A172 (cell line): ENCODE measurements at places on chromosomes 11 and 22.
A peak's percentile ranks its signal among the peaks of the same experiment; 100 is the strongest.

DNA sequence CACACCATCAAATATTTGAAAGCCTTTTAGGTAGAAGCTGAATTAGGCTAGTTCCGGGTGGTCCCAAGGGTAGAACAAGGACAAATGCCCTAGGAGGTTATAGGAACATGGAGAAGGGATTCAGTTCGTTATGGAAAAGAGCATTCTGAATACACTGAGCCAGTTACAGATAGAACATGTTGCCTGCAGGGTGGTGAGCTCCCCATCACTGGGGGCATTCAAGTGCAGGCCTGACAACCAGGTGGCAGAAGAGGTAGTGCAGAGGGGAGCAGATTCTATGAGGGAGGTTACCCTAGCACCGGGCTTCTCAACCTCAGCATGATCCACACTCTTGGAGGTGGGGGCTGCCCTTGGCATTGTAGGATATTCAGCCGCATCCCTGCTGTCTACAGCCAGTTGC, 24.2 kb downstream of the LIF start:
- no peak for DNase-seq

DNA sequence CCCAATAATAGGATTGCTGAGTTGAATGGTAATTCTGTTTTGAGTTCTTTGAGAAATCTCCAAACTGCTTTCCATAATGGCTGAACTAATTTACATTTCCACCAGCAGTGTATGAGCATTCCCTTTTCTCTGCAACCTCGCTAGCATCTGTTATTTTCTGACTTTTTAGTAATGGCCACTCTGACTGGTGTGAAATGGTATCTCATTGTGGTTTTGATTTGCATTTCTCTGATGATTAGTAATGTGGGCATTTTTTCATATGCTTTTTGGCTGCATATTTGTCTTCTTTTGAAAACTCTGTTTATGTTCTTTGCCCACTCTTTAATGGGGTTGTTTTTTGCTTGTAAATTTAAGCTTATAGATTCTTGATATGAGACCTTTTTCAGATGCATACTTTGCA, 97.4 kb downstream of the FDX1 start:
- DNase-seq: no peak

GRCh38 chr11:123903932-123904331, 2.0 kb downstream of the OR8D4 start:
- no peak for DNase-seq

GRCh38 chr11:103904324-103904667, 132.1 kb upstream of the DDI1 start:
- DNase-seq: no peak

DNA sequence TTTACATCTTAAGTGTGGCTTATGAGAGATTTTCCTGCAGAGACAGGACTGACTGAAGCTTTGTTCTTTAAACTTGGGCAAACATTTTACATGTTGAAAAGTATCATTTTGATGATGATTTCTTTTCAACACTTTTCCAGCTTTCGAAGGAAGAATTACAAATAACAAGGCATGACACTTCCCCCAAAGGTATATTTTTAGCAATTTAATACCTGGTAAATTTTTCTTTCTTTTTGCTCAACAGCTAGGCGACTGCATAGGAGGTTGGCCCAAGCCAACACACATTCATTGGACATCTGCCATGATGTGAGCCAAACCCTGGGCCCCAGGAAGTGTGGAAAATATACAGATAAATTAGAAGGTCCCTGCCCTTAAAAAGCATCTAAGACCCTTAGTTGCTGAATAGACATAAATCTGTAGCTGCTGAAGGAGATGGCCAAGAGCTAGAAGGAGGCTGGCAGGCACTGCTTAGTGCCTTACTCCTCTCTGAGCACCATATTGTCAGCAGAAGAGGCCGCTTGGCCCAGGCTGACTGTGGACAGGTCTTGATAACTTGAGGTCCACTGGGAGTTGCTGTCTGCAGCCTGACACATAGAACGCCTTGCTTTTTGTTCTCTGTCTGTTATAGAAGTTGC, 53.3 kb upstream of the CD44 start:
- no peak for DNase-seq

GRCh38 chr11:13320688-13321087, 43.1 kb downstream of the BMAL1 start:
- DNase-seq: no peak

DNA sequence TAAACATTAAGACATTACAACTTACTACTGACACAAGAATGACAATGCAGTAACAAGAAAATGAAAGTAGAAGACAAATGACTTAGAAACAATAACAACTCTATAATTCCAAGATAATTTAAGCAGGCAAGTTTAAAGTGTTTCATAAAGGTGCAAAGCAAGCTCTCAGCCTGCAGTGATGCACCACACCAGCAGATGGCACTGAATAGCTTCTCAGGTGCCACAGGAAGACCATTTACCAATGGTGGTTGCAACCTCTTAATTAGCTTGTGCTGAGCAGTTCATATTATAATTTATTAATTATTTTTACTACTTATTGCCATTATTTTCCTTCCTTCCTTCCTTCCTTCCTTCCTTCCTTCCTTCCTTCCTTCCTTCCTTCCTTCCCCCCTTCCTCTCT, 60.6 kb downstream of the NXPE2 start:
- peak; percentile 22 for DNase-seq

- no peak for DNase-seq
These were observed 7.8 kb downstream of the LDHAL6A start for GRCh38 chr11:18463439-18463838.

GRCh38 chr11:114501901-114502300, 57.8 kb downstream of the NXPE1 start:
- DNase-seq: no peak

GRCh38 chr11:126601136-126601535, 245.7 kb downstream of the ST3GAL4 start:
- no peak for DNase-seq

DNA sequence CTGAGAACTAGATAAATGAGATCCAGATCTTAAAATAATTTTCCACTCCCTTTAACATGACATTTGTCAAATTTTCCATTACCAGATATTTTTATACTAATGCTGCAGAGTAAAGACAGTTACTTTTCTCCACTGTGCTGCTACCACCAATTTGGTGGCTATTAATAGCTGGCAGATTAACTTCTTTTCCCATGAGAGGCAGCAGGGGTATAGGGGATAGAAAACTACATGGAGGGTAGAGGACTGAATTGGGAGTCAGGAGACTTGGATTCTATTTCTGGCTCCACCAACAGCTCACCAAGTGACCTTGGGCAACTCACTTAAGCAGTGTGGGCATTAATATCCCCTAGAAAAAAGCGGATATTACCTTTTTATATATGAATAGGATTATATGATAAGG, 69.2 kb downstream of the KIF18A start:
- DNase-seq: no peak

DNA sequence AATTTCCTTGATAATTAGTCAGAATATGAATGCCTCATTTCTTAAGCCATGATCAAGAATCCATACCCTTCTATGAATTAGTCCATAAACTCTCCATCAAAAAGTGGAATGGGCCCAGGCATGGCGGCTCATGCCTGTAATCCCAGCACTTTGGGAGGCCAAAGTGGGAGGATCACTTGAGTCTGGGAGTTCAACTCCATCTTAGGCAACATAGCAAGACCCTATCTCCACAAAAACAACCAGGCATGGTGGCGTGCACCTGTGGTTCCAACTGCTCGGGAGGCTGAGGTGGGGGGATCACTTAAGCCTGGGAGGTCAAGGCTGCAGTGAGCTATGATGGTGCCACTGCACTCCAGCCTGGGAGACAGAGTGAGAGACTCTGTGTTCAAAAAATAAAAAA, 52.1 kb upstream of the SHANK2 start:
- no peak for DNase-seq

DNA sequence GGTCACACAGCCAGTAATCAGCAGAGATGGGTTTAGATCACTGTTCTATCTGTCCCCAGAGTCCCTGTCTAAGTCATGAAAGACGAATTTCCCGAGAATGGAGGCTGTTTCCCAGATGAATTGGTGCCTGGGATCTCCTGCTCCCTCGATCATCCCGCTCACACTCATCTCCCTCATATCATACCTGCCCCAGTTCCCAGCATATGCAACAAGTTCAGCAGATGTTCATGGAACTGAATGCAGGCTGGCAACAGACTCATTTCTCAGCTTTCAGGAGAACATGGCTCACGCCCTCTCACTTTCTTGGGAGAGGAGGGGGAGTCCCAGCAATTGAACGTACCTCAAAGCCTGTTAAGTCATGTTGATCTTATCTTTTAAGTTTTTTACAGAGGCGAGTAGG, 22.1 kb downstream of the CD6 start:
- no peak for DNase-seq

- no peak for DNase-seq
These were observed 131.6 kb upstream of the HSD17B12 start for GRCh38 chr11:43548916-43549315.

GRCh38 chr22:27844656-27845591, 43.4 kb upstream of the MN1 start:
- no peak for DNase-seq

GRCh38 chr11:76406359-76406758, 25.2 kb downstream of the GVQW3 start:
- no peak for DNase-seq

- DNase-seq: no peak
These were observed at the start of gene TRIM29 for GRCh38 chr11:120137611-120138521. Gene TRIM29 (minus strand): TSS chr11:120138113. CDS start chr11:120138031, 82 bp downstream.

DNA sequence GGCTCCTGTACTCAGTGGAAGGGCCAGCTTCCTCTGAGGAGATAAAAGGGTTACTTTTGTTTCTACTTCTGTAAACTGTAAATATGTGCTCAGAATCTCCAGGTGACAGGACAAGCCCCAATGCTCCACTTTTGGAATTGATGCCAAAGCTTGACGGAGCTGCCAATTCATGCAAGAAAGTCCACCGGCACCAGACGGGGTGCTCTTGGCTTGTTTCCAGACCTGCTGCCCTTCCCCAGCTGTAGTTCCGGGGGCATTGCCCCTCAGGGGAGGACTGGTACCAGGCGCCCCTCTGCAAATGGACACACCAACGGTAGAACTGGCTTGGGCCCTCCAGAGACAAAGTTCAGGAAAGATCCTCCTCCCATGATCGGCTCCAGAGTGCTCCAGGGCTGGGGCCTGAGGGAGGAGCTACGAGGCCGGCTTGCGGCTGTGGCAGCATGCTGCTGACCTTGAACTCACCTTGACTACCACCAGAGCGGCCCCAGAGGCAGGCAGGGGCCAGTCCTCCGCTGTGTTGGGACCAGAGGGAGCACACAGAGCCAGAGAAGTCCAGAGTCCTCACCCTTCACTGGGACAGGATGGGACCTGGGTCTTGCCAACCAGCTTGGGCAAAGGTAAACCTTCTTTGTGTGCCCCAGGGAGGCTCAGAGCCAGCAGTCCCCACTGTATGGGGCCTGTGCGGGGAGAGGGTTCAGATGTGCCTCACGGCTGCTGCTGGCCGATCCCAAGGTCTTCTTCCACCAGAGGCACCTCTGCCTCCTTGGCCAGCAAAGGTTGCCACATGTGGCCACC, 17.8 kb upstream of the OAF start:
- DNase-seq: no peak

GRCh38 chr22:46076651-46077339, 73.5 kb upstream of the PPARA start:
- no peak for DNase-seq

GRCh38 chr22:20503816-20504215, 3.6 kb upstream of the MED15 start:
- DNase-seq: peak; percentile 52

GRCh38 chr11:82676483-82677094, 57.1 kb downstream of the FAM181B start:
- peak; percentile 8 for DNase-seq

- DNase-seq: peak; percentile 100
These were observed 44.2 kb upstream of the MICAL2 start for GRCh38 chr11:12066056-12066798.

- DNase-seq: peak; percentile 86
These were observed 27.6 kb downstream of the CD5 start for GRCh38 chr11:61129639-61130523.

GRCh38 chr11:66869567-66869870, 12.7 kb downstream of the LRFN4 start:
- no peak for DNase-seq

- peak; percentile 48 for DNase-seq
These were observed 27.8 kb downstream of the RELT start for GRCh38 chr11:73404048-73404447.

DNA sequence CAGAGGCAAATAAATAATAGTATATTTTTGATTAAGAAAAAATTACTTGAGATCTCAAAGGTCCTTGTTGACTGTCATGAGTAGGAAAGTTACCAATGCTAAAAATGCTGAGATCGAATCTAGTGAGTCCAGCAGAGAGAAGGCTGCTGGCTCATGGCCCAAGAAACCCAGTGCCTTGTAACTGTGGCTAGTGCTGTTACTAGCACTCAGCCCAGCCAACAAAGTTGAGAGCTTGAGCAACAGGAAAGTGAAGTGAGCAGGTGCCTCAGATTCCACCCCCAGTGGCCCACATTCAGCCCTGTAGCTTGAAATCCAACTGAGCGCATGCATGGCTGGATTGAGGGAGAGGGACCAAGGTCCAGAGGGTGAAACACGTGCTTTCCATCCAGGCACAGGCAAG, 398.2 kb downstream of the SHANK2 start:
- DNase-seq: no peak

GRCh38 chr11:59766542-59767224, 11.5 kb downstream of the STX3 start:
- DNase-seq: no peak

GRCh38 chr11:93444617-93445073, 98.5 kb downstream of the SMCO4 start:
- no peak for DNase-seq

DNA sequence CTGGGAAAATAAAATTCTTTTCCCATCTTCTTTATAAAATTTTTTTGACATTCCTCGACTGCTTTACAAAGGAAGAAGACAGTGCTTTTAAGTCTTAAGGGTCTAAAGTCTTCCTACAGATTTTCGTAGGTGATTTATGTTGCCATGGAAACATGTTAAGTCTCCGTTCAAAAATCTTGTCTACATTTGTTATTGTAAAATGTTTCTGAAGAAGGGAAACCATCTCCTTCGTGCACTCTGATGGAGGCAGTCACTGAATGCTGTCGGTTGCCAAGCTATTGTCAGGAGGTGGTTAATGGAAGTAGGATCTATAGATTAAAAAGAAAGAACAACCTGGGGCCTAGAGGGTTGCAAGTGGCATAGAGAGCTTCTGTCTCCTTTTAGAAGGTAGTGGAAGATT, 52.6 kb downstream of the MAP6 start:
- DNase-seq: no peak
